Endothelial cell of umbilical vein (primary cell): ENCODE measurements at places on chromosomes 7 and 10. TPM values are rescaled to one million over a fixed set of nuclear protein-coding genes. Genes with fewer than 3 reads are reported as not detected.

- DNase-seq: no peak
Observed at GRCh38 chr7:151493083-151493482, 26.6 kb downstream of the RHEB start.

GRCh38 chr7:66967029-66967428 is 28.4 kb downstream of the SBDS start:
- no peak for DNase-seq

GRCh38 chr10:106910666-106911065 is 253.8 kb downstream of the SORCS1 start:
- no peak for DNase-seq

GRCh38 chr10:5360318-5360915 is 4.3 kb upstream of the UCN3 start:
- DNase-seq: no peak

DNA sequence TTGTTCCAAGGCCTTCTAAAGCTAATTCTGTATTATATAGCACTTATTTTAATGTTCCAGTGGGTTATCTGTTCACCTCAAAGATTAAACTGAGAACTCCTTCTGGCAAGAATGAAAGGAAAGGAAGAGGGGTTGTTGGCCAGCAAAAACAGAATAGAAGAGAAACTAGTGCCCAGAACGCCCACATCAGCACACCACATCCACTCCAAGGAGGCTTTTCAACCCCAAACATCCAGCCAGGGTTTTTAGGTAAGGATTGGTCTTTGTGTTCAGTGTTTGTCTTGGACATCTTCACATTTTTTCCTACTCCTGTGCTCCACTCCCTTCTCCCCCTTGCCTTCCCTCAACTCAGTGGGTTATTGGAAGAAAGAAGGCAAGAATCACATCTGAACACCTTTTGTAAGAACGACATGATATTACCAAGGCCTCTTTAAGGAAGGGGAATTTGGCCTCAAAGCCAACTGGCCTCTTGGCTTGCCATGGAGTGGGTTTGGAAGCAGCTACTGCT is 55.8 kb downstream of the BICC1 start:
- DNase-seq: no peak

GRCh38 chr7:83806538-83806937 is 157.6 kb upstream of the SEMA3E start:
- no peak for DNase-seq

DNA sequence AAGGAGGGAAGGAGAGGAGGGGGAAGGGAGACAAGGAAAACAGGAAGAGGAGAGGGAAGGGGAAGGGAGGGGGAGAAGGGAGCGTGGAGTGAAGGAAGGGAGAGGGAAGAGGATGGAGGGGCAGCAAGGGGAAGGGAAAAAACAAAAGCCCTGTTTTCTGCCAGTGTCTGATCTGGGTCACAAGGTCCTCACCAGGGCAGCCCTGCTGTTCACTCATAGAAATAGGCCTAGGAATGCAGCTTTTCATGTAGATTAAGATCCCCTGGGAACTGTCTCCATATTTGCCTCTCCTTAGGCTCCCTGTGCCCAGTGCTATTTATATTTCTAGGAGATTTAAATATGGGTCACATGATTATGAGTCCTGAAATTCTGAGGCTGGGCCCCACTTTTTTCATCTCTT is 790.7 kb downstream of the TNS3 start:
- no peak for DNase-seq

- DNase-seq: no peak
Observed at GRCh38 chr10:62062752-62063512, 161.4 kb downstream of the ARID5B start.

DNA sequence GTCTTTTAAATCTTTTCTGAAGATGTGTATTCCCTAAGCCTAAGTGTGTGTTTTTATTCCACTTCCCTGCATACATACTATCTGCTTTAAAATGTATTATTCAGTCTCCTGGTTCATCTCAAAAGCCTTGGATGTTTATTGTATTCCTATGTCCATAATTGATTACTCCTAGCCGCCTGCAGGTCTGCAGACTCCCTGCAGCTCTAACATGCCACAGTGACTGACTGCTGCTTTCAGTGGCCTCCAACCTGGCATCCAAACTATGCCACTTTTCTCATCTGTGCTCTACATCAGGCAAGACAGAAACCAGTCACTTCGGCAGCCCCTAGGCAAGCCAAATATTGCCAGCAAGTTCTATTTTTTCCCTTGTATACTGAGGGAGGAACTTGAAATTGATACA is 81.7 kb downstream of the ABCA13 start:
- DNase-seq: no peak

DNA sequence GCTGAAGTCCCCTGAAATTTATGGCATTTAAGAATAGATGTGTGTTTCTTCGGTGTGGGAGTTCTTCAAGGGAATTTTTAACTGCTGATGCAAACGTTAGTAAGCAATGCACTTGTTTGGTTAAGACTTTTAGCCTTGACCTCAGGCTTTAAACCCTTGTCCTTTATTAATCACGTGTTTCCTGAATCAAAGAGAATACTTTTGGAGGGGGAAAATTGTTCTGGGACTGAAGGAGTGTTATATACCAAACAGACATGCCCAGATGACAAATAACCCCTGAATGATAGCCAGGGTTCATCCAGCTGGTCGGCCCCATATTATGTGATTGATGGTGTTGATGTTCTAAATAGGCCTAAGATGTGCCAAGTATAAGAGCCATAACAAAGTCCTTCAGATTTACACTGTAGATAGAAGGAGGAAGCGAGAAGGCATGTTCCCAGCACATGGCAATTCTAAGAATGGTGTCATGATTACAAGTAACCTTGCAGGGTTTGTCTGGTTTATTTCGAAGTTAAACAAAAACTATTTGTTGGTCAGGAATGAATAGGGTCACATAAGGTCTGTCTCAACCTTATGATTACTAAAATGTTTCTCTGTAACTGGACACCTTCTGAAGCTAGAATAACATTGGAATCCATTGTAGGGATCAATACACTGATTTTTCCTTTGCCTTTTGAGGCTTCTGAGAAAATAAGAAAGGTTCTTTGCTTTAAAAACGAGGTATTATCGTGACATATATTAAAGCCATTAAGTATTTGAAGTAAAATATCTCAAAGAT is 124.2 kb upstream of the SEM1 start:
- DNase-seq: peak; percentile 3

- no peak for DNase-seq
Observed at GRCh38 chr7:51064688-51065087, 251.9 kb downstream of the COBL start.

DNA sequence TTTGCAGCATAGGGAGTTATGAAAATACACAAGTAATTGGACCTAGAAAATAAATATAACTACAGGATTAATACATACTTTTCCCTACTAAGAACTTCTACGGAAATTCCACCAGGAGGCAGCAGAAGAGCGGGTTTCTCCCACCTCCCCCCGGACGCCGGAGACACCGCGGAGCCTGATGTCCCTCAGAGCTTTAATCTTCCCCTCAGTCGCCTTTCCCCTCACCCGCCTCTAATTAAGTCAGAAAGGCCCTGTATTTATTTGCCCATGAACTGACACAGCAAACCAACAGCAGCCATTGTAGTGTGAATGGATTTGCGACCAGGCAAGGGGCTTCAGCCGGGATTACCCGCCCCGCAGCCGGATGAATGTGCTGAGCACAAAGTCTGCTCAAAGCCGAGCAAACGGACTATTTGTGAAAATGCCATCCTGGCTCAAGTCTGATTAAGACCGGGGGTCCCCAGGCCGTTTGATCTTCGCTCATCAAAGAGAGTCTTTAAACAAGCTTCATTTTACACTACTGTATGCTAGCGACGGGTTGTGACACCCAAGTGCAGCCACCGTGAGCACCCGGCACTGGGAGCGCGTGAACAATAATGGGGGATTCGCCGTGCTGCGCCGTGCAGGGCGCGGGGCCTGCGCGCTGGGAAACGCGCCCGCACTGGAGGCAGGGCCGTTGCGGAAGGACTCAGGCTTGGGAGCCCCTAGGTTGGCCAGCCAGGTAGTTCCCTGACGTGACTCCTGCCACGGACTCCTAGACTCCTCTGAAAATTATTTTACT is 5.6 kb upstream of the DKK1 start:
- peak; percentile 86 for DNase-seq

DNA sequence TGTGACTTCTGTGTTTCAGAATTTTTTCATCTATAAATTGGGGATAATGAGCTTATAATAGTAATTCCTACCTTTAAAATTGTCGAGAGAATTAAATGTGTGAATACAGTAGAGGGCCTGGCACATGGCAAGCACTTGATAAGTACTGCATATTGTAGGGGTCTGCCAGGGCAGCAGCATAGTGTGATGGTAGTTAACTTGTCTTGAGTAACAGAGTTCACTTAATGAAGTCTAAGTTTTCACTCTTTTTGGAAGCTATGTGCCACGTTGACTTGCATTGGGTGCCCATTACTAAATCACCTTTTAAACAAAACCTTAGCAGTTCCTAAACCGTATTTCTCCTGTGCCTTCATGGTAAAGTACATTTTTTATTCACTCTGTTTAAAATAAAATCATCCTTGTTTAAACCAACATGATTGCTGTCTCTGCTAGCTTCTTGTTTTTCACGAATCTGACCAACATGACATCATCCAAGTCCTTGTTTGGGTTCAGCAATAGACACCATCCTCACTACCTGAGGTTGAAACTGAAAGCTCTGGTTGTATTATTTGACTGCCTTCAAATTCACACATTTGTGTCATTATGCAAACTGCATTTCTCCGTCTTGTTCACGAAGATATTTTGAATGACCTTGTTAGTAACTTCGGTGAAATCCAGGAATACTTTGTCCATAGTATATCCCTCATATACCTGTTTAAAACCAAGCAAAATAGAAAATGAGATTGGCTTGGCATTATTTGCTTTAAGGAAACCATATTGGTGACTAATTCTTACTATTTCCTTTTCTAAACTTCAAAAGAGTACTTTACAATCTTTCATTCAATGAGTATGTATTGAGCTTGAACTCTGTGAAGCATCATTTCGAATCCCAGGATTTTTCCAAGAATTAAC is 340.2 kb downstream of the SUGCT start:
- DNase-seq: peak; percentile 21

DNA sequence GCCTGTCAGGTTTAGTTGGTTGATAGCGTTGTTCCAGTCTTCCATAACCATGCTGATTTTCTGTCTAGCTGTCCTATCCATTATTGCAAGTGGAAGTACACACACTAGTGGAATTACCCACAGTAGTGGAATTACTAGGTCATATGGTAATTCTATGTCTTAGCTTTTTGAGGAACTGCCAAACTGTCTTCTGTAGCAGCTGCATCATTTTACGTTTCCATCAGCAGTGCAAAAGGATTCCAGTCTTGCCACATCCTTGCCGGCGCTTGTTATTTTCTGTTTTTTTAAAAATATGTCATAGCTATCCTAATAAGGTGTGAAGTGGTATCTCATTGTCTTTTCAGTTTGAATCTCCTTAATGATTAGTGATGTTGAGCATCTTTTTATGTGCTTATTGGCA is 17.2 kb upstream of the RHBDD2 start:
- no peak for DNase-seq

- no peak for DNase-seq
Observed at GRCh38 chr10:128927497-128928161, 539.4 kb upstream of the MGMT start.

DNA sequence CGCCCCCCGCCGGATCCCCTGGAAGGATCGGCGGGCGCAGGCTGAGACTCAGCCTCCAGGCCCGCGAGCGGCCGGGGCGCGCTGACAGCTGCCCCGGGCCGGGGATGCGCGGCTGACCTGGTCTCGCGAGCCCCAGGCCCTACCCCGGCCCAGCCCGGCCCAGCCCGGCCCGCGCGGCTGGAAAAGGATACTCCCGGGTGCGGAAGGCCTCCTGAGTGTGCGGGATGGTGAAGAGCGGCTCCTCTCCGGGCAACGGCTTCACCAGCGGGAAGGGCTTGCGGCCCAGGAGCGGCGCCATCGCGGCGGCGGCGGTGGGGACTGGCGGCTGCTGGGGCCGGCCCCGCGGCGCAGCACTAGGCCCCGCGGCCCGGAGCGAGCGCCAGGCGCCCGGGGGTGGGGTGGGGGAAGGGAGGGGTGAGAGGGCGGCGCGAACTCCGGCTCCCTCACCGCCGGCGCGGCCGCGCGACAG is 423 bp downstream of the BAZ1B start:
- DNase-seq: no peak

GRCh38 chr7:128415217-128415785 is 5.5 kb upstream of the IMPDH1 start:
- DNase-seq: no peak

GRCh38 chr7:142632271-142633134 is 116.8 kb upstream of the PRSS1 start:
- DNase-seq: peak; percentile 74

GRCh38 chr7:100413889-100414288 is 14.6 kb downstream of the ZCWPW1 start:
- DNase-seq: no peak

GRCh38 chr10:123991611-123992570 is 100.3 kb upstream of the CPXM2 start:
- DNase-seq: no peak

DNA sequence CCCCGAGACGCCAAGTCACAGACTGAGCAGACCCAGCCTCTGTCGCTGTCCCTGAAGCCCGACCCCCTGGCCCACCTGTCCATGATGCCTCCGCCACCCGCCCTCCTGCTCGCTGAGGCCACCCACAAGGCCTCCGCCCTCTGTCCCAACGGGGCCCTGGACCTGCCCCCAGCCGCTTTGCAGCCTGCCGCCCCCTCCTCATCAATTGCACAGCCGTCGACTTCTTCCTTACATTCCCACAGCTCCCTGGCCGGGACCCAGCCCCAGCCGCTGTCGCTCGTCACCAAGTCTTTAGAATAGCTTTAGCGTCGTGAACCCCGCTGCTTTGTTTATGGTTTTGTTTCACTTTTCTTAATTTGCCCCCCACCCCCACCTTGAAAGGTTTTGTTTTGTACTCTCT is 215.6 kb downstream of the TCF7L2 start:
- no peak for DNase-seq

GRCh38 chr10:35020481-35020880 is 69.7 kb downstream of the CUL2 start:
- no peak for DNase-seq

GRCh38 chr10:86191166-86191565 is 175.4 kb downstream of the GRID1 start:
- no peak for DNase-seq

- peak; percentile 27 for DNase-seq
Observed at GRCh38 chr7:133853706-133854276, 273.3 kb upstream of the LRGUK start.

GRCh38 chr7:107924841-107925504 is 34.0 kb downstream of the DLD start:
- DNase-seq: no peak

DNA sequence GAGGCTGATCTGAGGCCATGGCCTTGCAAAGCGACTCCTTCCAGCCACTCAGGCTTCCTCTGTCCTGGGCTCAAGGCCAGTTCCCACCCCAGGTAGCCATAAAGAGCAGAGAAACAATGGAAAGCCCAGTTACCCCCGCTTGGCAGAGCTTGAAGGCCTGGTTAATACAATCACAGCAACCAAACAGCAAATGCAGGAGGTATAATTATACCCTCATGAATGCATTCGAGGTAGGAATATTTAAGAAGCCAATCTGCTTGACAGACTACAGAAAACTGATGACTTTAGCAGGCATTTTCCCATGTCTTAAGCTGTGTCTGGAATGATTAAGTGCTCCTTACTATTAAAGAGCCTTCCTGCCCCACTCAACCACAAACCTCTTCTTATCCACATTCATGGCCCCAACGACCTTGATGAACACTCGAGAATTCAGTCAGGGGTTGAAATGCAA is 114.1 kb upstream of the MACROH2A2 start:
- no peak for DNase-seq

Gene SDK1
- 2.4 and 3.9 TPM in 2 replicates for total RNA-seq

Gene PRXL2A
- 290 and 321 TPM in 2 replicates for total RNA-seq

Gene HPS6
- 18.5 TPM in 2 replicates for total RNA-seq

Gene FGL2
- total RNA-seq: not detected in 2 replicates

Gene AP4M1
- 20.5 and 22.7 TPM in 2 replicates for total RNA-seq

Gene RBP4
- total RNA-seq: not detected in 2 replicates

Gene LLCFC1
- total RNA-seq: not detected in 2 replicates

Gene RELN
- total RNA-seq: 0.15 and 1.4 TPM in 2 replicates
